Fibroblast of lung (primary cell): ENCODE measurements at places on chromosomes 3 and 15. TPM values are rescaled to one million over a fixed set of nuclear protein-coding genes. Genes with fewer than 3 reads are reported as not detected.

GRCh38 chr3:14324224-14324944 is 78.0 kb upstream of the SLC6A6 start:
- DNase-seq = peak; percentile 22

- DNase-seq = no peak
These were observed 171.3 kb downstream of the DPH6 start for GRCh38 chr15:35374661-35375060.

Gene IQCH
- 2.6 and 5.0 TPM in 2 replicates for total RNA-seq

Gene SERINC4
- total RNA-seq = under 0.01 and 0.17 TPM in 2 replicates

DNA sequence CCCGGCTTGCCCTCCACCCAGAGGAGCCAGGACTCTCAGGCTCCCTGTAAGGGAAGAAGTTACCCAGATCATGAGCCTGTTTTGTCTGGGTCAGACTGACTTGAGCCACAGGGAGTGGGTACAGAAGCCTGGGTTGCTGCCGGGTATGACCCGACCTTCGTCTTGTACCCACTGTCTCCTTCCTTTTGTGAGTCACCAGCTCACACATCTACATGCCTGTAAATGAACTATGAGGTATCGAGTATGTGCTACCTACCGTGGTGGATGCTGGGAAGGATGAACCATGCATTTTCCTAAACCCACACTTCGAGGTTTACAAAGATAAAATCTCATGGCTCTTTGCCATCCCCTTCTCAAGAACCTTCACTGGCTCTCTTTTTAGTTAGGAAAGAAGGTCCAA is 56.9 kb downstream of the CACNA1D start:
- no peak for DNase-seq

GRCh38 chr3:156246961-156247725 is 126.8 kb downstream of the KCNAB1 start:
- peak; percentile 73 for DNase-seq

GRCh38 chr3:12224181-12225147 is 64.4 kb upstream of the PPARG start:
- peak; percentile 96 for DNase-seq

- DNase-seq = no peak
These were observed 6.0 kb downstream of the SPTBN5 start for GRCh38 chr15:41887893-41888292.

DNA sequence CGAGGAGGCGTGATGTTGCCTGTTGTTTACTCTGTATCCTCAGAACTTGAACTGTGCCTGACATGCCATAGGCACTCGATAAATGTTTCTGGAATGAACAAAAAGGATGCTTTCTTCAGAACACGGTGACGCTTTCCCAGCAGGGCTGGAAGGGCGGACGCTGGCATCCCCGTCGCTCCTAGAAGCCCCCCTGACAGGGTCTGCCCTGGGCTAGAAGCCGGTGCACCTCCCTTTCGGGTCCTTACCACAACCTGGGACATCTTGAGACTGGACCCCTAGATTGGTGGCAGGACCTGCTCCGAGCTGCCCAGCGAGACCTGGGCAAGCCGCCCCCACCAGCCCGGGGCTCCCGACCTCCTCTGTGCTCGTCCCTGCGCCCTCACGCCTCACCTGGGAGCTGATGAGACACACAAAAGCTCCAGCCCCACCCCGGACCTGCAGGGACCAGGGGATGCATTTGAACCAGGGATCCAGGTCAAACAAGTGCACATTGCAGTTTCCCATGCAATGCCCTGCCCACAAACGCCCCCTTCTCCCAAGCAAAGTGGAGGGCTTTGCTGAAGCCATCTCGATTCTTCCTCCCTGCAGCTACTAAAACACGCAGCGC is 131.2 kb upstream of the MEF2A start:
- no peak for DNase-seq

GRCh38 chr3:194270627-194271459 is 80.3 kb downstream of the CPN2 start:
- peak; percentile 71 for DNase-seq

Gene PAQR5
- 9.8 and 16.2 TPM in 2 replicates for total RNA-seq

DNA sequence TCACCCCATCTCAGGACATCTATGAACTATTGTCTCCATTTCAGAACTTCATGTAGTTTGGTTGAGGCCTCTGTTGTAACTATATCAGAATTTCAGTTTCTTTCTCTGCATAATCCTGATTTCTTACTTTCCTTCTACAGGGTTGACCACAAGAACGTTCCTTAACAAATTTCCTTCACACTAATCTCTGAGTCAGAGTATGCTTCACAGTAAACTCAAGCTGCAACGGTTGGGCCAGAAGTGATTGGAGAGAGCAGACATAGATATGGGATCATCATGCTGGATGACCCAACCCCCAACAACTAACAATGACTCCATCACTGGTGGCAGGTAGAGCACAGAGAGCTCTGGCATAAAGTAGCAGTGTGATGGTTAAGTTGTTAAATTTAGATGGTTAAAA is 128.8 kb upstream of the OSTN start:
- DNase-seq = peak; percentile 82

Gene UBE2Q2
- total RNA-seq = 55.7 and 62.6 TPM in 2 replicates

GRCh38 chr3:31903686-31904431 is 77.2 kb downstream of the OSBPL10 start:
- no peak for DNase-seq

- DNase-seq = peak; percentile 47
These were observed 494.2 kb upstream of the AGTR1 start for GRCh38 chr3:148203297-148204010.

DNA sequence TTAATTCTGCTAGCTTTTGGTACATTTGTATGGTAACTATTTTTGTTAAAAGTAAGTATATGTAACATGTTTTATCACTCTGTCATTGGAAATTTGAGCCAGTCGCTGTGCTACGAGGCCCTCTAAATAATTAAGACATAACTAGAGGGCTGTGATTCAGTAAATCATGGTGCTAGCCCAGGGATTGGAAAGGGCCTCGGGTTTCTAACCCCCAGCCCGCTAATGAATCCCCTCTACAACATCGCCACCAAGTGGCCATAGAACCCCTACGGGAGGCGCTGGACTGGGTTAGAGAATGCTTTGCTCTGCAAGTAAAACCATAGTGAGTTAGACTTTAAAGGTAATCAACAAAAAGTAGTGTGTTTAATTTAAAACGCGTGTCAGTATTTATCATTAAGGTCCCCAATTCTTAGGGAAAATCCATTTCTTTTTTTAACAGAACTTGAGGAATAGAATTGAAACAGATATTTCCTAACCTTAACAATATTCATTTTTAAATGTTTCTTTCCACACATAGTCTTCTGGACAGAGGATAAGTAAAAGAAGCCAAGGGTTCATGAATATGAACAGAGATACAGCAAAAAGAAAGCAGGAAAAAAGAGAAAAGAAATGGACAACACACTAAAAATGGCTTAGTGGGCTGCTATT is 744.7 kb downstream of the EPHA3 start:
- DNase-seq = peak; percentile 24

DNA sequence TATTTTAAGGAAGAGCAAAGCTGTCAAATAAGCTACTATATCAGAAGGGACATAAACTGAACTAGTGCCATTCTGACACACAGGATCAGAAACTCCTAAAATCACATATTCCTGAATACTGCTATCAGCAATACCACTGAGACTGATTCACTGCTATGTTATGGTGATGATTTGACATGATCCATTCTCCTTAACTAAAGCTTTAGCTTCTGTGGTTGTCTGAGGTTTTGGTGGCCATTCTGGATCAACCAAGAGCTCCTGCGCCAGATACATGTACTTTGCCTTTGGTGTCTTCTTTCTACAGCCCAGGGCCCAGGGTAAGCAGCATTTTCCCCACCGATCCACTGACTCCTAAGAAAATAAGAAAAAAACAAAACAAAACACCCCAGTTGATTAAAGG is 6.7 kb upstream of the GP5 start:
- DNase-seq = no peak

Gene PLOD2
- 85.8 and 114 TPM in 2 replicates for total RNA-seq

DNA sequence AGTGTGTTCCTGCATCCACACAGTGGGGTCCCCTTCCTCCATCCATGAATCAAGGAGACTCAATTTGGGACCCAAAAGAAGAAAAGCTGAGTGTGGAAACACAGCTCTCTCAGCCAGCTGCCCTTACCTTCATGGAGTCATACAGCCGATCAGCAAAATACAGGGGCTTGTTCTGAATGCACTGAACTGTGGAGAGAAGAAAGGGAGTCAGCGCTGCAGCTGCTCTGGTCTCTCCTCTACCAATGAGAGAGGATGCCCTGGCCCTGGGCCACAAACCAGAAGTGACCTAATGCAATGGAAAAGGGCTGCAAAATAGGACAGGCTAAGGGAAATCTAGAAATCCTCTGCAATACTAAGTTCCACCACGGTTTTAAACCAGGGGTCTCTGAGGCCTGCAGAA is 46.7 kb downstream of the ANXA2 start:
- DNase-seq = peak; percentile 49

DNA sequence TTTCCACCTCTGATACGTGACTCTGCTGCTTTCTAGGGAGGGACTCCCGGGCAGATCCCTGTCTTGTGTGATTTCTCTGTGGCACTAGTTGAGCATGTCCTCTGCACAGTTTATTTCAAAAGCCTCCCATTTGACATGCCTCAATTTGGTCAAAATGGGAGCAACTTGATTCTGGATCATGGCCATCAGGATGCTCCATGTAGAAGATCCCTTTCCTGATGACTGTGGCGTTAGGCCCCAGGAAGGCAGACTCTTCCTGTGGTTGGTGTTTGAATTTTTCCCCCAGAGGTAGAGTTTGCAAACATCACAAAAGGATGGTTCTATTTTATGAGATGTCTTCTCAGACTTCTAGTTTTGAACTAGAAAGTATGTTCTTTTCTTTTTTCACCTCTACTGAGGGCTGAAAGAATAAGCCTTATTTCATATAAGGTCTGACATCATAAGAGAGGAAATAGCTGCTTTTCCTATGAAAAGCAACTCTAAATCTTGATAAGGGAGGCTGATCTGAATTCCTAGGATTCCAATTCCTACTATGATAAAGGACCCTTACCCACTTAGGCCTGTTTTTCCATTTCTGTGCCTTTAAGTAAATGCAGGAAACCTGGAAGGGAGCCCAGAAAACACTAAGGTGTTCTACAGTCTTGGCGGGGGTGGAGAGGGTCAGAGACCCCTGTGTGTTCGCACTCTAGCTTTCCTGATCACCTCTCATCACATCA is 243.8 kb upstream of the CHRM5 start:
- DNase-seq = no peak

Gene ZNF385D
- total RNA-seq = 0.77 and 0.83 TPM in 2 replicates

DNA sequence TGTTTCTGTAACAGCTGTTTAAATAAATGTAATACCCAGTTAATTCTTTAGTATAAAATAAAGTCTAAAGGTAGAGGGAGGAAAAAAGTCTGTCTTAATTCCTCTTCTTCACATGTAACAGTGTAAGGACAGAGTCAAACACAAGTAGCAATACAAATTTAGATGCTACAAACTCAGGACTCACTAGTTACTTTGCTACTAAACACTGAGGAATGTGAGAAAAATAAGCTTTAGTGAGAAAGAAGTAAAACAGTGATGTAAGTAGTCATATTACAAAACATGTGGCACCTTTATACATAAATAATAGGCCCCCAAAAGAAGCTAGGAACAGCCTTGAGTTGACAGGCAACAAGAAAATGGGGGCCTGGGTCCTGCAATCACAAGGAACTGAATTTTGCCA is 113.0 kb downstream of the TBC1D5 start:
- no peak for DNase-seq

DNA sequence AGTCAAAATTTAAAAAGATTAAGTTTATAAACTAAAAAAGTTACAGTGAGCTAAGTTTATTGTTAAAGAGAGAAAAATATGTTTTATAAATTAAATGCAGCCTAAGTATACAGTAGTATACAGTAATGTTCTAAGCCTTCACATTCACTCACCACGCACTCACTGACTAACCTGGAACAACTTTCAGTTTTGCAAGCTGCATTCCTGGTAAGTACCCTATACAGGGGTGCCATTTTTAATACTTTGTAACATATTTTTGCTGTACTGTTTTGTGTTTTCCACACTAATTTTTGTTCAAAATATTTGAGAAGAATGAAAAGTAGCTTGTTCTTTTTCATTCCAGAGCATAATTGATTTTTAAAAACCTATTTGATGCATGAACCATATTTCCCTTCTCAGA is 524.9 kb downstream of the RBMS3 start:
- DNase-seq = peak; percentile 17

GRCh38 chr15:63982381-63982854 is 63.9 kb downstream of the DAPK2 start:
- DNase-seq = no peak

DNA sequence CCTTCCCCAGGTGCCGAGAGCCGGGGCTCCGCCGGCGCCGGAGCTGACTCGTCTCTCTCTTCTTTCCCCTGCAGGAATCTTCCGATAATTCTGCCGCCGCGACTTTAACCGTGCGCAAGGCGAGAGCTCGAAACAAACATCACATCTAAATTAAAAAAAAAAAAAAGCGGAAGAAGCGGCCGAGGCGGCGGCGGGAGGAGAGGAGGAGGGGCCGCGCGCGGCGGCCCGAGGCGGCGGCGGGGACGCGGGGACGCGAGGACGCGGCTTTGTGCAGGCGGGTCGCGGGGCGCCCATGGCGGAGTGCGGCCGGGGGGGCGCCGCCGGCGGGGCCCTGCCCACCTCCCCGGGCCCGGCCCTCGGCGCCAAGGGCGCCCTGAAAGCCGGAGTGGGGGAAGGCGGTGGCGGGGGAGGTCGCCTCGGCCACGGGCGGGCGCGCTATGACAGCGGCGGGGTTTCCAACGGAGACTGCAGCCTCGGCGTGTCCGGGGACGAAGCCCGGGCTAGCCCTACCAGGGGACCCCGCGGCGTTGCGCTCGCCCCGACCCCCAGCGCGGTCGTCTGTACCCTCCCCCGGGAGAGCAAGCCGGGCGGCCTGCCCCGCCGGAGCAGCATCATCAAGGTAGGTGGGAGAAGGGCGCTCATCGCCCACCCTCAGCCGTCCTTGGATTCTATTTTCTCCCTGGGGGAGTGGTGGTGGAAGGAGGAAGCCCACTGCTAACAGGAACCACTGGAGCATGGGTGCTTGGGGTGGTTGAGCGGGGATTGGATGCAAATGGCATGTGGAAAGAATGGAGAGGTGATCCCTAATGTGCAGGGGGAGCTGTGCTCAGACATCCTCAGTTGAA is at the start of gene PLCL2:
PLCL2 (plus strand) TSS at position 208 of the 845 bp plus-strand sequence; CDS start at position 293, 85 bp downstream.
- DNase-seq = peak; percentile 35

DNA sequence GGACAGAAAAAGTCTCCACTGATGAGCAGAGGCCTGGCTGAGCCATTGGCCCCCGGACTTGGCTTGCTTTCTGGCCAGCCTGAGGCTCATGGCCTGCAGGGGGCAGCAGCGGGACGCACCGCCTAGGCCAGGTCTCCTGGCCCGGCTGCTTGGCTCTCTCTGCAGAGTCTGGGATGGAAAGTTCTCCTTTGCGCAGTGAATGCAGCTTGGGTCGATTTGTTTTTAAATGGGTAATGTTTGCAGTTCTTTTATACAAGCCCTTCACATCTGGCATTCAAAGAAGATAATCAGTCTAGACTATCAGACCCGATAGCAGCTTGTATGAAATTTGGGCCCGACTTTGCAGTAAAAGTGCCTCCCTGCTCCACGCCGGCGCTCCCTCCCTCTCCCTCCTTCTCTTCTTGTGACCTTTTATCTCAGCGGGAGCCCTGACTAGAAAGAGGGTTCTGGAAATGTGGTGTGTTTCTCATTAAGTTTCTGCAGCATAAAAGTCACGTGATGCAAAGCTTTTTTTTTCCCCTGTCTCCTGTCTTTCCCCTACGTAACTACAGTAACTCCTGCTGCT is 59.9 kb downstream of the ZNF621 start:
- peak; percentile 65 for DNase-seq

Gene ERICH6
- under 0.01 TPM in 1 of 2 replicates, not detected in the other for total RNA-seq
